ENCODE measurements at places on chromosomes 6 and 20.

GRCh38 chr20:44836601-44837120 lies 26.3 kb upstream of the RIMS4 start:
- no peak for DNase-seq

DNA sequence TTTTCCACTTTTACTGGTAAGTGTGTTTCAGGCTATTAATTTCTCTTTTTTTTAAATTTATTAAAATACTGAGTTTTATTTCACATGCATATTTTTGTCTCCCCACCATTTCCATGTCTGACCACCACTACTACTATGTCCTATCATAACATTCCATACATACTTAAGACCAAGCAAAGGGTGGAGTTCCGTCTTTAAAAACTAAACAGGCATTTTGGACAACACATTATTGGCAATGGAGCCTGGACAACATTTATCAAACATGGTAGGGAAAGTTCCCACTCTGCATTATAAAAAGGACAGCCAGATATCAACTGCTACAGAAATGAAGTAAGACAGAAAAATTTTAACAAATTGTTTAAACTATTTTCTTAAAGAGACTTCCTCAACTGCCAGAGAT lies 91.9 kb downstream of the LMBRD1 start:
- DNase-seq: no peak

DNA sequence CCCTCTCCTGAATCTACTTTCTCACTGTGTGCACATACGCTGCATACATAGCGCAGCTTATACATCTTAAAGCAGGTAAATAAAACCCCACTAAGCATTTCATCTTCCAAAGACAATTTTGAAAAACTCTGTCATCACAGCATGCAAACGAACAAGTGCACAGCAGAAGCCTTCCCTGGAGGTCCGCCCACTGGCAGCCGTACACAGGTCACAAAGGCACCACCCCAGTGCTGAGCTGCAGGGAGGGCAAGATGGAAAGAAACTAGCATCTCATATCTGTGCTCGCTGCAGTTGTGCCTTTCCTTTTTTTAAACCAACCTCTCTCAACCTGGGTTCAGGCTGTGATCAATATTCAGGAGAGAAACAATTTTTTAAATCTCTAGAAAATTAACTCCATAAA lies 73.3 kb downstream of the HUS1B start:
- DNase-seq: no peak

DNA sequence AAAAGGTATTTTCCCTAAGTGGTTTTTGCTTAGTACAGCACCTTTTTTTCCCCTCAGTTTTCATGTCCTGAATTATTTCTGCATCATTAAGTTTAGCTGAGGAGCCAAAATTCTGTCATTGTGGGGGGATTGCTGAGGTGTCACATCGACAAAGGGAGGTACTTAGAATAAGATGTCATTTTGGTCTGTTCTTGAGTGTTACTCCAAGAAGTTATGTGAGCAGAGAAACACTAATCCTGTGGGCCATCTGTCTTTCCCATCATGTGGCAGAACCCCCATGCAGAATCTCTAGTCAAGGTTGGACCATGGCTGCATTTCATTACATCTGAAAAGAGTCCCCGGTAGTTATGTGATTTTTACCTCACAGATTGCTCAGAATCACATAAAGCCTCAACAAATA lies 167.8 kb upstream of the CENPW start:
- DNase-seq: no peak

DNA sequence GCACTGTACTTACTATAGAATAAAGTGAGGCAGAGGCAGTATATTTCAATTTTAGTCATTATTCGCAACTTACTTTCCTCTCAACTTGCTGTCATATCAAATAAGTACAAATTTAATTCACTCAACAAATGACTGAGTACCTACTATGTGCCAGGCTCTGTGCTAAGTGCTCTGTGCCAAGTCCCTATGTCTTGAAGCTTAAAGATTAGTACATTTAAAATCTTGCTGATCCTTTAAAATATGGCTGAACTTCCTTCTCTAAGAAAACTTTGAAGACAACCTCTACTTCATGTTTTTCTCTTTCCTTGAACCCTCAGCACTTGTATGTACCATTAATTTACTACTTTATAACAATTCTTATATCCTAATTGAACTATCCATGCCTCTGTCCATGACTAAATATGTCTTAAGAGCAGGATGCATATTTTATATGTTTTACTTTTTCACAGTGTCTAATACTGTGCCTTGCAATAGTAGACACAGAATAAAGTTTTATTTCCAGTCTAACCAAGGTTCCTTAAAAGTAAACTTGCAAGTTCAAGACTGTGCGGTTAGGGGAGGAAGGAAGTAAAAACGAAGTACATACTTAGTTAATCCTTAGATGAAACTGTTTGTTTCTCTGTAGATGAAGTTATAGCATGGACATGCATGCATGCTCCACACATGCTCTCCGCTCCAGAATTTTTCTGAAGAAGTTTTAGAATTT lies 10.0 kb upstream of the LATS1 start:
- no peak for DNase-seq

GRCh38 chr6:143155681-143156080 lies 95.0 kb downstream of the AIG1 start:
- DNase-seq: no peak

DNA sequence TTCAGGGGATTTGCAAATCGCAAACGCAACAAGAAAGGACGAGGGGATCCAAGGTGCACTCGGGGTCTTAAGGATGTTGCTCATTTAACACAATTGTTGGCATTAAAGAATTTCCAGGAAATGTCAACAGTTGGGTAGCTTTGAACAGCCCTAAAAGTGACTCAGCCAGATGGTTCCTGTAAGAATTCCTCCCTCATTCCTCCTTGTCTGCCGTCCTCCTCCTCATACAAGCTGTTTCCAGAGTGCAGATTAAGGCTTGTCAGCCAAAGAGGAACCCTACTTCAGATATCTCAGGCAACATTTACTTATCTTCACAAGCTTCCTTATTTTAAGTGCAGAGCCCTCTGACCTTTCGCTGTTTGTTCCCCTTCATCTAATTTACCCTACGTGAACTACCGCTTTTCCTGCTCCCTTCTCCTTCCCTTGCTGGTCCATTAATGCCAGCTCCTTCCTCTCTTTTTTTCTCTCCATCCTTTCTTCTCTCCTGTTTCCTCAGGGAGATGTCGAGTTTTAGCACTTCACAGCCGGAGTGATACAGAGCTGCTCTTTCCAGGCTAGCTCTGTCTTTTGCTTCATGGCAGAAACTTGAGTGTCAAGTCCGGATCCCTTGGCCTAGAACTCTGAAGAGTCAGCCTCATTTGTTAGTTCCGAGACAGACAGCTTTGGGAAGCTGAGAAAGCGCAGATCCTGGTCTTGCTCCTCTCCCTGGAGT lies 26.1 kb upstream of the TBC1D7 start:
- DNase-seq: no peak

GRCh38 chr6:164097551-164098398 lies 683.3 kb downstream of the QKI start:
- DNase-seq: no peak

DNA sequence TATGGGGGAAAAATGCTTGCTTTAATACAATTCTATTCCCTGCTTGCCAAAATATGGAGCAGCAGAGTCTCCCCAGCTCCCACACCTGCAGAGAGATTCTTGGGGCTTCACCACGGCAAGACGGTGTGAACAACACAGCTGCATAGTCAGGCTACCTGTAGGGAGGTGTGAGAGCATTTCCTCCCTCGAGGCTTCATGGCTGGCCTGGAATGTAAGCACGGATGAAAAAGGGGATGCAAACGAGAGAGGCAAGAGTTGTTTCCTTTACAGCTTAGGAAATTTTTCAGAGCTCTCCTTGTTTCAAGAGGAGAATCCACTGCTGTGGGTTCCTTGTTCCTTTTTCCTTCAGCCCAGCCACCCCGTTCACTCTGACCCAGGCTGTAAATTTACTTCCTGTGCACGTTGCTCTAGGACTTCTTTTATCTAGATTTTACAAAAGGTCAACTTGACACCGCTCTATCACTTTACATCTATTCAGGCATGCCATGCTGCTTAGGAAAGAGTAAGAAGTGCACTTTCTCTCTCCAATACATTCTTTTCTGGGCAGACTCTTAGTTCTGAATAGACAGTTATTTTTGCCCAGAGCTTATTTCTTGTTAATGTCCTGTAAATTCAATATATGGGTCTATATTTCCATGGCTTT lies 197.1 kb downstream of the KHDC1L start:
- DNase-seq: no peak

DNA sequence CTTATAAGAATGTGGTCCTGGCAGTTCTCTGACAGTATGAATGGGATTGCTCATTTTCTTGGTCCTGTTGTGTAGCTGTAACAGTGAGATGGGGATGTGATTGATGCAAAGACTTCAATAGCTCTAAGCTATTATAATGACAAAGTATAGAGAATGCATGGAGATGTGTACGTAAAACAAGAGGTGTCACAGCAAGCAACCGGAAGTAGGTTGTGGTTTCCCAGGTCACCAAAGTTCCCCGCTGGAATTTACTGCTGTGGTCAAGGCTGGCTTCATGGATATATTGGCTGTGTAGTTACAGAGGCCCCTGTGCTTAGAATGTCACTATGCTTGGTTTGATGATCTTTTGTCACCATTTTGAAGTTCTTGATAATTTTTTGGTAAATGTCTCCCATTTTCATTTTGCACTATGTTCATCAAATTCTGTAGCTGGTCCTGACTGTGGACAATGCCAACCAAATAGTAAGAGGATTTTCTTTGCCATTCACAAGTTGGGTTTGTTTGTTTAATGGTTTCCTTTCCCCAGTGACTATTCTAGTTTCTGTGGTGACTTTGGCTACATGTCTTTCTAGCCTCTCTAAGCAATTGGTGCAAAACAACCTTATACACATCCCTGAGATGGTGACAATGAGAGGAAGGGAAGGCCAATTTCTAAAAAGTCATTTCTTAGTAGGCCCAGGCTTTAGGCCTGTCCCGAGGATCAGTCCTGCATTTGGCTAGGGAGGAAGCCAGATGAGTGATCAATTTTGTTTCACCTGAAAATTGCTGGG lies 10.5 kb downstream of the DNAH8 start:
- no peak for DNase-seq

DNA sequence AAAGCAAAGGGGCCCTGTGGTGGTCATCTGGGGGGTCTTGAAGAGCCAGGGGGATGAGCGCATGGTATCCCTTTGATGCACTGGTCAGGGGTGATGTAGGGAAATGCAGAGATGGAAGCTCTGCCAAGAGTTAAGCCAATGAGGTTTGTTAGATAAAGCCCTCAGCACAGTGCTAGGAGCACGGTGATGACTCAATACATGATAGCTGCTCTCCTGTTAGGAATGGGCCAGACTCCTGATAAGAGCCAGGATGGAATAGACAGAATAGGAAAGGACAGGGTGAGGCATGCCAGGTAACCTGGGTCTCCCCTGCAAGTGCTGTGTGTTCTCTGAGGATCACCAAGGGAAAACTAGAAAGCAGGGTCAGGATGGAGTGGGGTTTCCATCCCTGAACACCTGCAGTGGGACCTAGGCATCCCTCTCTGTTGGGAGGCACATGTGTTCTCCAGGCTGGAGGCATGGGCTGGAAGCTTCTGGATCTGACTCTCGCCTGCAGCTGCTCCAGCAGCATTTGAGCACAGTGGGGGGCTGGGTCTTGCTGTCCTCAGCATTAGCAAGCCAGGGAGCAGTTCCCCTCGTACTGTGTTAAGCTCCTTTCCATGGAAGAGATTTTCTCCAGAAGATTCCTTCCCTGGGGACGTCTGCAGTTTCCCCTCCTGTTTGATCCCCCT lies 71.8 kb upstream of the TIAM2 start:
- no peak for DNase-seq

DNA sequence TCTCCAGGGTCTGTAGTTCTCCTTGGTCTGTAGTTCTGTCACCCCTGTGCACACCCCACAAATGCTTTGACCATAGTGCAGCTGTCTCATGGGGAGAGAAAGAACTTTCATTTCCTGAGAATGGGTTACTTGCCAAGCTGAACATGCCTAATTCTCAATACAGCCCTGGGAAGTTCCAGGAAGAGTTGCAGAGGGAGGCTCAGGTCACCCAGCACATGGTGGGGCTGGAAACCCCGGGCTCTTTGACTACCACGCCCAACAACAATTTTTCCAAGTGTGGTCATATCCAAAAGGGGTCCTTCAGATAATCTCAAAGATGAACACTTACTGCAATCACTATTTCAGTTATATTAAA lies 2.2 kb upstream of the PTPRA start:
- DNase-seq: no peak

DNA sequence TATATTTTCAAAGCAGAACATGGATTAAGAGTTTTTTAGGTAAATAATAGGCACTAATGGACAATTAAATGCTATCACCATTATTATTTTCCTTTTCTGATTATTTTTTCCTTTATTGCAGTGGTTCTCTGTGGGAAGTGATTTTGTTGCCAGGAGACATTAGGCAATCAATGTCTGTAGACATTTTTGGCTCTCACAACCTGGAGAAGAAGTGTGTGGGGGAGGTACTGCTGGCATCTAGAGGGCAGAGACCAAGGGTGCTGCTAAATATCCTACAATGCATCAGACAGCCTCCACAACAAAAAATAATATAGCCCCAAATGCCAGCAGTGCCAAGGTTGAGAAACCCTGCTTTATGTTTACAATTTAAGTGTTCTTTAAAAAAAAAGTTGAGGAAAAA lies 8.3 kb downstream of the IFNGR1 start:
- no peak for DNase-seq

DNA sequence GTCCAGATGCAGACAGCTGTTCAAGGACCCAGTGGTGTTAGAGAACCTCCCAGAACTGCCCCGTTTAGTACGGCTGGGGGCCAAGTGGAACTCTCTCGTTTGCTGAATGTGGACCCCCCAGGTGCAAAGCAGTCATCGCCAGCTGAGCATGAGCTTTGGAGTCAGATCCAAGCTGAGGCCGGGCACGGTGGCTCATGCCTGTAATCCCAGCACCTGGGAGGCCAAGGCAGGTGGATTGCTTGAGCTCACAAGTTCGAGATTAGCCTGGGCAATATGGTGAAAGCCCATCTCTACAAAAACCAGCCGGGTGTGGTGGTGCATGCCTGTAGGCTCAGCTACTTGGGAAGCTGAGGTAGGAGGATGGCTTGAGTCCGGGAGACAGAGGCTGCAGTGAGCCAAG lies 29.7 kb downstream of the FOXC1 start:
- no peak for DNase-seq

DNA sequence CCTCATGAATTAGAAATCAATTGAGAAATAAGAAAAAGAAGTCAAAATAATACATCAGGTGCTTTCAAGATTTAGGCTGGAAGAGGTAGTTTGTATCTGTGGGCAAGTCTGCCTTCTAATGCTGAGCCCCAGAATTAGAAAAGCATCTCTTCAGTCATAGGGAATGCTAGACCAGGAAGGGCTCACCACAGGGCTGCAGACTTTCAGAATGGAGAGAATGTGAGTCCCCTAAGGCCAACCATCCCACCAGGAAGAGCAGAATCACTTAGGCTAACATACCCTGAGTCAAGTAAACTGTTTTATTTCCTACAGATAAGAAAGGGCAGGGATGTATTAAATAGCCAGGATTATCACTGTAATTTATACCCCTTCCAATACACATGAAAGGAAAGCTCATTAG lies 510.2 kb downstream of the RNF144B start:
- no peak for DNase-seq
